Pancreas (tissue), 10 donors: ENCODE measurements at places on chromosomes 11 and 22. TPM values are rescaled to one million over a fixed set of nuclear protein-coding genes. Genes with fewer than 3 reads are reported as not detected.

The INSC gene
- 0.55 TPM for total RNA-seq

The CCDC116 gene
- 0.34 TPM for total RNA-seq

DNA sequence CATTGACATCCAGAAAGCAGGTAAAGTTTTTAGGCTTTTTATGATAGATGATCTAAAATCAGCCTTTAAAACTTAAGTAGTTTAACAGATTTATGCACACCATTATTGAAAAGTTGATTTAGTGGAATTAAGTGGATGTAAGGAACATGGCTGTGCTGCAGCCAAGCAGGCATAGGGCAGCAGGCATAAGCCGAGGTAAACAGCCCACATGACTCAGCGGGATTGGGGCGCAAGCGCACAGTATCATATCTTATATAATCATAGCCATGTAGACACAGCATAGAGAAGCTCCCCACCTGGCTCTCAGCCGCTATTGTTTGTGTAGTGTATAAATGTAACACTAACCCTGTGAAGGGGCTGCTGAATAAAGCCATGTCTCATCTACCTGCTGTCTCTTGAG lies 157.5 kb downstream of the WNT11 start:
- DNase-seq: no peak
- no peak overlapping the region for H3K4me3 ChIP-seq
- H3K27me3 ChIP-seq: no peaks in the 10 kb centered on the region
- H3K27ac ChIP-seq: no peak overlapping the region
- H3K4me1 ChIP-seq: peaks cover 6% of the 10 kb centered on the region

- peaks cover 5% of the 10 kb centered on the region for H3K27me3 ChIP-seq
- H3K27ac ChIP-seq: no peak overlapping the region
- H3K4me3 ChIP-seq: no peak overlapping the region
- H3K36me3 ChIP-seq: no peaks in the 10 kb centered on the region
- peak; percentile 37 for DNase-seq
Observed at GRCh38 chr22:33000342-33001280, 57.6 kb downstream of the SYN3 start.

DNA sequence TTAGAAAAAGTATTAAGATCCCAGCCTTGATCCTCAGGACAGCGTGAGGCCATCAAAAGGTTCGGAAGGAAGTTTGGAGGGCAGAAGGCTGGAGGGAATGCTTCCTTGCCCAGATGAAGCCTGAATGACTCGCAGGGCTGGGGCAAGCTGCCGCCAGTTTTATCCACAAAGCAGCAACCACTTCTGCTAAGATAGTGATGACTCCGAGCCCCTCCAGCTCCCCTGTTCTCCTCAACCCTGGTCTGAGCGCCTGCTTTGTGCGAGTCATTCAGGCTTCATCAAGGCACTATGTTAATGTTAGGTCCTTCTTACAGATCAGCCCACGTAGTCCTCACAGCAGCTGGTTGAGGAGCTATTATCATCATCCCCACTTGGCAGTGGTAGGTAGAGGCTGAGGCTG lies 158.8 kb downstream of the COMMD9 start:
- H3K27me3 ChIP-seq: no peaks in the 10 kb centered on the region
- no peaks in the 10 kb centered on the region for H3K4me1 ChIP-seq
- no peaks in the 10 kb centered on the region for H3K36me3 ChIP-seq
- no peak overlapping the region for H3K4me3 ChIP-seq
- no peak for DNase-seq
- H3K27ac ChIP-seq: no peak overlapping the region

DNA sequence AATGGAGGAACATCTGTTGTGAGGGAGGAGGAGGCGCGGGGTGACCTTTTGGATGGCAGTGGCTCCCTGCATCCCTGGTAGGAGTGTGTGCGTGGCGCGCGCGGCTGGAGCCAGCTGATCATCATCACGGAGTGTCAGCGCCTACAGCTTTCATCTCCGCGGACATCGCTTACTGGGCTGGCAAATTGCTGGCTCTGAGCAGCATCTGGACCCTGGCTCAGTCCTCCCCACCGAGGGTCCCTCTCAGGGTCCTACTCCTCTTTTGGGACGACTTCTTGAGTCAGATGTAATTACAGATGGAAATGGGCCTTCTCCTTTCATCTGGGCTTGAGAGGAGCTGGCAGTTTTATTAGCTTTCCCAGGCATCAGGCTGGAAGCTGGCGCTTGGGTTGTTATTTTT lies 85.3 kb downstream of the CACNA1I start:
- no peak overlapping the region for H3K27ac ChIP-seq
- H3K36me3 ChIP-seq: no peaks in the 10 kb centered on the region
- DNase-seq: no peak
- no peak overlapping the region for H3K4me3 ChIP-seq
- no peaks in the 10 kb centered on the region for H3K4me1 ChIP-seq

DNA sequence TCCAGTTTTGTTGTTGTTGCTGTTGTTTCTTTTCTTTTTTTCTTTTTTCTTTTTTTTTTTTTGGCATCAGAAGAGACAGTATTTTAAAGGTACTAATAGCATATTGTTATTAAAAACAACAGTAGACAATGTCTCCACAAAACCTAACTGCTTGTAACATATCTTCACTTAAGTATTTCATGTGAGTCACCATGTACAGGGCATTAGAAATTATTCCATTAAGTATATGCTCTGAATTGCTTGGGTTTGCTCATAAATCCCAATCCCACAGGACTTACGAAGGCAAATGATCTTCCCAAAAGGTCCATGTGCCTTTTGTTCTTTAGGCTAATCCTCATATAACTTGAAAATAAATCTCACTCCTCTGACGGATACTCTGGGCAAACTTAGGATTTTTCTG lies 35.9 kb downstream of the MAP6 start:
- no peaks in the 10 kb centered on the region for H3K27me3 ChIP-seq
- H3K27ac ChIP-seq: no peak overlapping the region
- no peak for DNase-seq
- no peaks in the 10 kb centered on the region for H3K36me3 ChIP-seq
- H3K4me1 ChIP-seq: no peaks in the 10 kb centered on the region
- H3K4me3 ChIP-seq: no peak overlapping the region

GRCh38 chr11:74020539-74020938 lies 11.7 kb upstream of the UCP3 start:
- no peaks in the 10 kb centered on the region for H3K36me3 ChIP-seq
- H3K27ac ChIP-seq: no peak overlapping the region
- no peaks in the 10 kb centered on the region for H3K27me3 ChIP-seq
